ENCODE measurements at places on chromosomes 1 and 21.

DNA sequence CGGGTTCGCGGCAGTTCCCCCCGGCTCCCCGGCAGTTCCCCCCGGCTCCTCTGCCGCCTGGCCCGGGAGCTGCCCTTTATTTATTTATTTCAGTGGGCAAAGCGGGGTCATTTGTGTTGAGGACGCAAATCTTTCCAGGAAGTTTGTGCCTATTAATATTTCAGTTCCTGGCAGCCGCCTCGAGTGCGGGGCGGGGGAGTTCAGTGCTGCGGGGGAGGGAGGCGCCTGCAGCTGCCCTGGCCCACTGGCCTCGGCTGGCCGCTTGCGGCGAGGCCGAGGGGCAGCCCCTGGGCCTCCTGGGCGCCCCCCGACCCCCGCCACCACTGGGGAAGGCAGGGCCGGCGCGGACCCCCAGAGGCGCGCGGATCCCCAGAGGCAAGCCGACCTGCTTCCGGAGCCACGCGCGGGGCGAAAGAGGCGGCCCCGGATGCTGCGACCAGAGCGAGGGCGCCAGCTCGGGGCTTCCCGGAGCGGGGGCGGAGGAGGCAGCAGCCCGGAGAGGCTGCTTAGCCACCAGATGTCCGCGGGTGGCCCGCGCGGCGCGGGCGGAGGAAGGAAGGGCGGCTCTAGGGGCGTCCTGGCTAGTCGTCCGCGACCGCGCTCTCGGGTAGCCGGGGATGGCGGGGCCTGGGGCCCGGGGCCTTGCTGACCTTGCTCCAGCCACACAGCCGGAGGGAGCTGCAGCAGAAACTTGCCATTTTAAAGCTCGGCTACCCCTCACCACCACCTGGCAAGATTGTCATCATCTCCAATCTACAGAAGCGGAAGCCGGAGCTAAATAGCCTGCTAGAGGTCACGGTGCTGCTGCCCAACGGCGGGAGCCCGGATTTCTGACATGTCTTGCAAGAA, 48.0 kb downstream of the H3-3A start:
- DNase-seq: peak; percentile 90

DNA sequence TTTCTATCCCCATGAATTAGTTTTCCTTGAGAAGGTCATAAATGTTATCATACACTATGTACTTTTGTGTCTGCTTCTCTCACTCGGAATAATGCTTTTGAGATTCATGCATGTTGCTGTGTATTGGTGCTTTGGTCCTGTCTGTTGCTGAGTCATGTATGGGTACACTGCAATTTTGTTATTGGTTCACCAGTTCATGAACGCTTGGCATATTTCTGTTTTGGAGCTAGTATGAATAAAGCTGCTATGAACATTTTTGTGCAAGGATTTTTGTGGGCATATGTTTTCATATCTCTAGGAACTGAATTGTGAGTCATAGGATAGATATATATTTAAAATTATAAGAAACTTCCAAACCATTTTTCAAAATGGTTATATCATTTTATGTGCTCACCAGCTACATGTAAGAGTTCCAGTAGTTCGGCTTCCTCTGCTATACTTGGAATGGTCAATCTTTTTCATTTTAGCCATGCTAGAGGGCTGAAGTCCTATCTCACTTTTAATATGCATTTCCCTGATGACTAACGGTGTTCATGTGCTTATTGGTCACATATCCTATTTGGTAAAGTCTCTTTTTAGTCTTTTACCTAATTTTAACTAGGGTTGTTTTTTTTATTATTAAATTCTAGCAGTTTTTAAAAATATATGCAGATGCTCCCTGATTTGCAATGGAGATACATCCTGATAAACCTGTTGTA, 38.2 kb downstream of the ETS2 start:
- no peak for DNase-seq

- no peak for DNase-seq
Measured at GRCh38 chr1:181743878-181744312, 260.6 kb downstream of the CACNA1E start.

- no peak for DNase-seq
Measured at GRCh38 chr1:39416609-39417008, 74.8 kb upstream of the BMP8A start.

- DNase-seq: no peak
Measured at GRCh38 chr1:116743535-116743934, 10.7 kb upstream of the CD2 start.

DNA sequence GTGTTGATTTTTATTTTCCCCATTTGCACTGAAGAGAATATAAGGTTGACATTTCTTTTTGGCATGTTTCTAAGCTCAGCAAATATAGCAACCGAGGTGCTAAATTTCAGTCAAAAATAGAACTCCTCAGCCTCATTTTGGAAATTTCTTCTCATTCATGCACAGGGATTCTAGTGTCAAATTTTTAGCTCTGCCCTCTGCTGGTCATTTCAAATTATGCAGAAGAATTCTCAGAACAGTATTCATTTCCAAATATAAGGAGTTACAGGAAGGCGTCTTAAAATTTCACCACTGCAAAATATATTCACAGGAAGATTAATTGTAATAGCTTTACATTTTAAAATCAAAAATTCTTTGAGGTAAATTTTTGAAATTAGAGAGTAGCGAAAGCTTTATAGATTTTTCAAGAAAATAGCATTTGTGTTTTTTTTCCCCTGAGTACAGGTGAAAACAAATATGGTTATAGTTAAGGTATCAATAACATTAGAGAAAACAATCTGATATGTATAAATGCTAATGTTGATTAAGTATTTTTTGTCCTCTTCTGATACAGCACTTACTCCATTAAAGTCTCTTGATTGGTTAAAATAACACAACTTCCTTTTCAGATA, 57.9 kb downstream of the FMN2 start:
- no peak for DNase-seq

- DNase-seq: no peak
Measured at GRCh38 chr1:42776502-42776901, 8.3 kb upstream of the TMEM269 start.

DNA sequence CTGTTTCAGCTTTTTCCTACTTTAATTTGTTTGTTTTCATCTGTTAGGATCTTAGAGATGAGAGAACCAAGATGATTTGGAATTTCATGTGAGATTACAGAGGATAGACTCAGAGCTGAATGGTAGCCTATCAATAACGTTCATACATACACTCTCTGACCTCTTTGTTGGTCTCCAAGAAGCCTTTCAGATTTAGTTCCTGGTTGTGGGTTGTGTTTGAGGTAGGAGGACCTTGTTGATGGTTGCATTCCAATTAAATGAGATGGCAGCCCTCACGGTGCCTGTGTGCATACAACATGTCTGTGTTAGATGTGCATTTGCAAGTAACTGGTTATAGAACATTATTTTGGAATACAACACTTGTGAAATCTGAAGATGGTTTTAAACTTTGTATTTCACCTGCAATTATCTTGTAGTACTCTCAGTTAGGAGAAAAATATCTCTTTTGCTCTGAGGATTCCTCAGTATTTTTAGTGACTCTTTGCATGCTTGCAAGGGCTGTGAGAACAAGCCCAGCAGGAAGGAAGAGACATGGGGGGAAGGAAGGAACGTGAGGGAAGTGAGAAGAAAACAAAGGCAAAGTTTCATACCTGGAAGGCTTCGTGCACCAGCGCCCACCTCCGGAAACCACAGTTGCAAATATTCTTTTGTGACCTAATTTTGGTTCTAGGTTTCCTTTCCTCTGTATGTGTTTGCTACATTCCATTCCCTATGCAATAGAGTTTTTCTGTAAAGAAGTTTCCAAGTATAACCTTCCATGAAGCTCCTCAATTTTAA, 291.8 kb downstream of the DISC1 start:
- DNase-seq: no peak

- DNase-seq: no peak
Measured at GRCh38 chr1:202571719-202572339, 138.4 kb downstream of the SYT2 start.

GRCh38 chr1:87899017-87899416, 570.3 kb downstream of the LMO4 start:
- DNase-seq: no peak

GRCh38 chr1:26305667-26306289, 658 bp downstream of the UBXN11 start:
- no peak for DNase-seq

DNA sequence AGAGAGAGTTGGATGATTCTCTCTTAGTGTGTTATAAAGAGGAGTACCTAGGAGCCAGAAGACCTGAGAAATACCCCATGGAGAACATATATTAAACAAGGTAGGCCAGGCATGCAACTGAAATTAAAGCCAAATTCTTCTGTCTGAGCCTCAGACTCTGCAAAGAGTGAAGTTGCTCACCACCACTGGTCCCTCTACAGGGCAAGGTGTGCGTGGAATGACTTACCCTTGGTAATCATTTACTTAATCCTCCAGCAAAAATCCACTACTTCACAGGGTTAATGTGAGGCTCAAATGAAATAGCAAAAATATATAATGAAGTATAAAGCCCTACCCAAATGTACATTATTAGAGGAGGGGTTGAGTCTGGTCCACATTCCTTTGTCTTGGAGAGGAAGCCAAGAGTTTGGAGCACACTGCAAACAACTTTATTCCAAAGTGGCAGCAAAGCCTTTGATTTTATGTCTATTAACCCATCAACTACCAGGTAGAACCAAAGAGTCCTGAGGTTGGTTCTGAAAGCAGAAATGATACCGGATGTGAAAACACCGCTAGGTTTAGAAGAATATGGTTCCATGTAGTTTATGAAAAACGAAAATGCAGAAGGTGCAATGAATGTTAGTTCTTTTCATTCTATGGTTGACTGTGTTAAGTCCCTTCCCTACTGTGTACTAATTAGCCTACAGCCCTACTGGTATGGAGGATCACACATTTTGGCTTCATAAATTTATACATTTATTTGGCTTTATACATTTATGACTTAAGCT, 8.5 kb downstream of the SSR2 start:
- no peak for DNase-seq

GRCh38 chr1:53396573-53397268, 62.5 kb upstream of the DMRTB1 start:
- DNase-seq: no peak

- no peak for DNase-seq
Measured at GRCh38 chr1:43317817-43318471, 17.2 kb downstream of the TIE1 start.

DNA sequence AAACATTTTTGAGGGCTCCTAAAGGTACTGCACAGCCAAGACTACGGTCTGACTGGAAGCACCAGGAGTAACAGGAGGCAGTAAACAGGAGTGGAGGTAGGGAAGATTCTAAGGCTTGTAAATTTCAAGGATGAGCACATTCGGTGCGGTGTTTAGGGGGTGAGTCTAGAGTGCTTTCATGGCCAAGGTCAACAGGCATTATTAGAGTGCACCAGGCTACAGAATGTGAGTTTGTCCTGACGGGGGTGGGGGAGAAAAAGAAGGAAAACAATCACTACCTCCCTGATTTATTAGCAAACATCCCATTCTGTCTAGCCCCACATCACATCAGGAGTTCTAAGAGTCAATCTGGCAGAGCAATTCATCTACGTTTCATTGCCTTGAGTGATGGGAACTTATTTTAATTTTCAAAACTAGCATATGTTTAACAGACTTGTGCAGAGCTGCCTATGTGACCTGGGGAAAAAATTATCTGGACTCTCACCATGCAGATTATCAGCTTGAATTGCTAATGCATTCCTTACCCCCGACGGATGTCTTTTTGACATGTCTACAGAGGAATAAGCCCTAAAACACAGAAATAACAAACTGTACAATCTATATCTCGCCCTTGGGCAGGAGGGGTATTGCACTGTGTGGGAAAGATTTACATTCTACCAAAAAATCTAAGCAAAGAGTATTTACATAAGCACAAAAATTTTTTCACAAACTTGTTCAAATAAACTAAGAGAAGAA, 45.0 kb downstream of the APP start:
- no peak for DNase-seq

DNA sequence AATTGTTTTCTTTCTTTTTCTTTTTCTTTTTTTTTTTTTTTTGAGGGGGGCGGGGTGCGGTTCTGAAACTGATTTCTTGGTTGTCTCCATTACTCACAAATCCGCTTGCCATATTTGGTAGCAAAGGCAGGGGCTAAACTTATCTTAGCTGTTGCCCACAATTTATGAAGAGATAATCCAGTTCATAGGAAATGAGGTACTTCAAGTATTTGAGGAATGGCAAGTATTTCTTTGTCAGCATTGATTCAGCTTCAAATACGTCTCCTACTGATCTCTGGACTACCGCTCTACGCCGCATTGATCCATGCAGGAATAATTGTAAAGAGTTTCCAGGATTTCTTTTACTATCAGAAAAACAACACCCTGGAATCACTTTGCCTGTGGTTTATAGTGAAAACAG, 289.2 kb upstream of the DPYD start:
- DNase-seq: no peak

GRCh38 chr1:167501515-167502191, 16.7 kb downstream of the CD247 start:
- DNase-seq: no peak

- no peak for DNase-seq
Measured at GRCh38 chr1:212743901-212744475, 44.3 kb upstream of the BATF3 start.

DNA sequence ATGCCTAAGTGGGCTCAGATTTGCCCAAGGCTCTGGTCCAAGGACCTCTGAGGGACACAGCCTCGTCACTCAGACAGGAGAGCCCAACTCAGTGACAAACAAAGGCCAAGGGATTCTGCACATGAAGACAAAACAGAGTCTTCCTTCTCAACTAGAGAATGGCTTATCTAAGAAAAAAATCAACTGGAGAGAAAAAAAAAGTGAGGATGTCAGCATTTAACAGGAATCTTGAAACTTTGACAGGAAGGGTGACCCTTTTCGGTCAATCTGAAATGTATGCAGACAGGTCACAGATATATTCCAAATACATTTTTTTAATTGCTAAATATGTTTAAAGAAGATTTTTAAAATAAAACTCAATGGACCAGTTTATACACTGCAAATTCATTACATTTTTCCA, 154.5 kb downstream of the ETS2 start:
- no peak for DNase-seq

DNA sequence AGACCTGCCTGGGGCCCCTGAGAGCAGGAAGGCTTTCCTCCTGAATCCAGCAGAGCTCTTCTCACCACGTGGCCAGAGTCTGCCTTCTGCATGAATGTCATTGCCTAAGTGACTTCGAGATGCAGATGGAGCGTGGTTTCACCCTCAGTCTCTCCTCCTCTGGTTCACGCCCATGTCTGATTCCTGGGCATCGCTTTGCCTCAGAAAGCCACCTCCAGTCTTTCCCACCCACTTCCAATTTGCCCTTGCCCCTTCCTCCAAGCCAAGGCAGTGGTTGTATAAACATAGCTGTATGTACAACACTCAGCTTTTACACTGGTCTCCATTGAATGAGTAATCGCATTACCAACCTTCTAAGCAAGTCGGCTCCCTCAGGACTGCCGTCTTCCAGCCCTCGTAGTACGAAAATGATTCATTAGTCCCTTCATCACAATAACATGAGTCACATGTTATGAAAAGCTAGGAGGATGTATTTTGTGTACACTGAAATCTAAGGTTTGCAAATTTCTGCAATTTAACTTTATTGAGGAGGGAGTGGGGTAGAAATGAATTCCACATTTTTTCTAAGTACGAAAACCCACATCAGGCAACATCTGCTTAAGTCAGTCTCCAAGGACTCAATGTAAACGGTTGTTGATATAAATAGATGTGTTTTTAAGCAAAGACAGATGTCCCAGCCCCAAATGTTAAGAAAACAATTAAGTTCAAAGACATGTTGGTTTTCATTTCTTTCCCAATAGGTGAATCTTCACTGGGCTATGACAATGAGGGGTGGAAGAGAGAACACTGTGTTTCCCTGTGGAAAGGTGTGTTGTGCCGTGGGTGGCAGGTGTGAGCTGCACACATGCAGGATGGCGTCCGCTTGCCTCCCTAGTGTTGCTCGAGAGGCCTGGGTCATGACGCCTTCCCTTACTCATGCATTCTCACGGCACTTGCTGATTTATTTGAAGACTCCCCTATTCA, 32.3 kb upstream of the ETS2 start:
- DNase-seq: no peak

GRCh38 chr21:16457498-16457897, 727.7 kb downstream of the USP25 start:
- DNase-seq: no peak

Measured in activated B cell treated with CpG ODN at 0.5 μM for 24 hours (primary cell).